SK-N-SH treated with all-trans-retinoic acid at 6 μM for 48 hours (cell line): ENCODE measurements at places on chromosomes 7 and 10.

GRCh38 chr7:30660331-30661255 lies 21.7 kb downstream of the CRHR2 start:
- no peak; the same call in 2 of the 3 replicates for ATAC-seq

- ATAC-seq = no peak
Measured at GRCh38 chr10:75845176-75845947, 413.9 kb downstream of the LRMDA start.

- no peak for ATAC-seq
Measured at GRCh38 chr10:131266936-131267813, 44.3 kb downstream of the TCERG1L start.

- no peak for ATAC-seq
Measured at GRCh38 chr7:4715410-4715776, 33.3 kb downstream of the FOXK1 start.

DNA sequence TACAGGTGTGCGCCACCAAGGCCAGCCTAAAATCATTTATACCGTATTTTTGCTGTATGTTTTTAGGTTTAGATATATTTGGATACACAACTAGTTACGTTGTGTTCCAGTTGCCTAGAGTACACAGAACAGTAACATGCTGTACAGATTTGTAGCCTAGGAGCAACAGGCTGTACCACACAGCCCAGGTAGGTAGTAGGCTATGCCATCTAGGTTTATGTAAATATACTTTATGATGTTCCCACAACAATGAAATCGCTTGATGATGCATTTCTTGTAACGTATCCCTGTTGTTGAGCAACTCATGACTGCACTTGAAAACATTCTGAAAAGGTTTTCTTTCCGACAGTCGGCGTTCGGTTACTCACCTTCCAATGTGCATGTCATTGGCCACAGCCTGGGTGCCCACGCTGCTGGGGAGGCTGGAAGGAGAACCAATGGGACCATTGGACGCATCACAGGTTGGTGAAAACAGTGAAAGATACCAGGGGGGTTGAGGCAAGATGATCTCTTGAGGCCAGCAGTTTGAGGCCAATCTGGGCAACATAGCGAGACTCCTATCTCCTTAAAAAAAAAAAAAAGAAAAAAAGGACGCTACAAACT lies 7.7 kb downstream of the PNLIP start:
- no peak for ATAC-seq

- peak; percentile 51; the same call in 2 of the 3 replicates for ATAC-seq
Measured at GRCh38 chr7:139629392-139630082, 106.1 kb downstream of the CLEC2L start.

DNA sequence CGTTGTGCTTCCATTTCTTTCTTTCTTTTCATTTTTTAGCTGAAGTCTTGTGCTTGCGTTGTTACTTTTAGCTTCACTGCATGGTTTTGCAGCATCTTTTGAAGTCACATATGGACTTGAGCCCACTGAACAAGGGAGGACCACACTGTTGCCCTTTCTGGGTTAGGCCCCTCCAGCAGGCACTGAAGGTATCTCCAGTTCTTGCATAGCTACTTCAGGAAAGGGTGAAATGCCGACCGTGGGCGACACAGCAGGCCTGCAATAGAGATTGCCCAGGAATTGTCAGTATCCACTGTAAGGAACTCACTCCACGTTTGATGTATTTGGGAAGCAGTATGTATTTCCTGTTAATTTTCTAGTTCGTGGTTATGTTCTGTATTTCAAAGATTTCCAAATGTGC lies 85.1 kb downstream of the WDR37 start:
- no peak for ATAC-seq
